ENCODE measurements at places on chromosomes 2 and 18.

DNA sequence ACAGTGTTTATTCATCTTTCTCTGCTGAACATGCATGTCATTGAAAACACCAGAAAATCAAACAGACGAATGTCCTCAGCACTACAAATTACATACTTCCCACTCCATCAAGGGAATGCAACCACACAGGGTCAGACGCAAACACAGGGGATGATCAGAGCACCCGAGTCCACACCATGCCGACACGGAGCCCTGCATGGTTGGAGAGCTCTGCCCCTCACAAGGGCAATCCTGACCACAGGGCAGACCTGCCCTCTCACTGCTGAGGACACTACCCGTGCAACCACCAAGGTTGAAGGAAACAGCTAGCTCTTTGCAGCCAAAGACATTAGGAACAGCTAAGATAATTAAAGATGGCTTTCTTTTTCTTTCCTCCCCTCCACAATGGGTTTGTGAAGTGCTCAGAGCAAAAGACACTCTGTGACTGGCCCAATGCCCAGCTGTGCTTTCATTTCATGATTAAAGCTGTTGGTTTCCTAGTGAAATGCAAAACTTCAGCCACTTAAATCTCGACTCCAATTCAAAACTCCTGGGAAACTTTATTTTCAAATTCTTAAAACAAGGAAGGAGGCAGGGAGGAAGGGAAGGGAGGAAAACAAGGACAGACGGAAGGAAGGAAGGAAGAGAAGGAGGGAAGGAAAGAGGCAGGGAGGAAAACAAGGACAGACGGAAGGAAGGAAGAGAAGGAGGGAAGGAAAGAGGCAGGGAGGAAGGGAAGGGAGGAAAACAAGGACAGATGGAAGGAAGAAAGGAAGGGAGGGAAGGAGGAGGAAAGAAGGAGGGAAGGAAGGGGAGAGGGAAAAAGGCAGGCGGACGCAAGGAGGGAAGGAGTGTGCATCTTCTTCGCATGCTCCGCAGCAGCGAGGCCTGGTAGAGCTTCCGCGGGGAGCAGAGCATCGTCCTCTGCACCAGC lies 65.8 kb downstream of the NDUFA10 start:
- DNase-seq: peak; percentile 68

- DNase-seq: no peak
Observed at GRCh38 chr2:227696990-227697679, 20.7 kb downstream of the SLC19A3 start.

DNA sequence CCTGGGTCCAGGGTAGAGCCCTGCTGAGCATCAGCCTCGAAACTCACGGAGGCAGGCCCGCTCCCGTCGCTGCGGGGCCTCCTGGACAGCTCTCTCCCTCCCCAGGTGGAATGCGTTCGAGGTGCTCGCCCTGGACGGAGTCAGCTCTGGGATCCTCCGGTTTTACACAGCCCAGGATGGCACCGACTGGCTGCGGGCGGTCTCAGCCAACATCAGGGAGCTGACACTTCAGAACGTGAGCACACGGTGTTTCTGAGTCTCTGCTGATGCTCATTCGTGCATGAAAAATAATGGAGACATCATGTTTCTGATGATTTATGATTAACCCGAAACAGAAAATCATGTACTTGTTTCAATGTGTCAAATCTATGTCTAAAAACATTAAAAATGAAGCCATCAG lies 175.5 kb upstream of the TPO start:
- no peak for DNase-seq

DNA sequence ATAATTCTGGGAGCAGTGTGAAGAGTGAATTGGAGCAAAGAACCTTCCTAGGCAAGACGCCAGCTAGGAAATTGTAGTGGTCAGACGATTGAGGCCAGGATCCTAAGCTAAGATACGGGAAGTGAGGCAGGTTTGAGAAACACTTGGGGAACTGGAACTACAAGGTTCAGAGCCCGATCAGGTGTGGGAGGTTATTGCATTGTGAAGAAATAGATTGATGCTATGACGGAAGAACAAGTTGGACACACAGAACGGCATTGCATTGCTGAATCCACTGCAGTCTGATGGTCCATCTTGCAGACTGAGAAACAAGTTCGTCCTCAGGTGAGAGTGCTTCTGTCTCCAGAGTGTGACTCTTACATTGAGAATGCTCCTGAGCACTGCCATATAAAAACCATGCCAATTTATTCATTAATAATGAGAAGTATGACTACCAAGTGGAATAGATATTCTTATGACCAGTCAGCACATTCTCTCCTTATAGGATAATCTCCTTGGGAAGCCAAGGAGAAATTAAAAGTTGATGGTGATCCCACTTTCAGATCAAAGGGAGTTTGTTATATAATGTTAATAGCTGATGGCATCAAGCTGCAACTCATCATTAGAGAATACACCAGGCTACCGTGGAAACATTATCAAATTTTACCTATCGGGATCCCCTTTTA lies 30.9 kb downstream of the ANTXR1 start:
- DNase-seq: no peak

DNA sequence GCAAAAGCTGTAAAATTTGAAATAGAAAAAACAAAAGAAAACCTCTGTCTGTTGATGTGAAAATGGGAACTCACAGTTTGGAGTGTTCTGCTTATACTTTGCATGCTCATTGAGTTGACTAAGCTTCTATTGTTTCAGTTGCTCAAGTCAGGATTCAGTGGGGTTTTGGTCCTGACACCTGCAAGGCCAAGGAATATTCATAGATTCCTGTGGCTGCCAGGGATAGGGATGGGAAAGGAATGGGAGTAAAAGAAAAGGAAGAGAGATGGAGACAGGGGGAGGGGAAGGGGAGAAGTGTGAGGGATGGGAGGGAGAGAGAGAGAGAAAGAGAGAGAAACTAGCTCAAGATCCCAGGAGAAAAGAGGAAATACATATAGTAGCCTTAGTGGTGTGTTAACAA lies 1.3 kb downstream of the CPS1 start:
- no peak for DNase-seq

DNA sequence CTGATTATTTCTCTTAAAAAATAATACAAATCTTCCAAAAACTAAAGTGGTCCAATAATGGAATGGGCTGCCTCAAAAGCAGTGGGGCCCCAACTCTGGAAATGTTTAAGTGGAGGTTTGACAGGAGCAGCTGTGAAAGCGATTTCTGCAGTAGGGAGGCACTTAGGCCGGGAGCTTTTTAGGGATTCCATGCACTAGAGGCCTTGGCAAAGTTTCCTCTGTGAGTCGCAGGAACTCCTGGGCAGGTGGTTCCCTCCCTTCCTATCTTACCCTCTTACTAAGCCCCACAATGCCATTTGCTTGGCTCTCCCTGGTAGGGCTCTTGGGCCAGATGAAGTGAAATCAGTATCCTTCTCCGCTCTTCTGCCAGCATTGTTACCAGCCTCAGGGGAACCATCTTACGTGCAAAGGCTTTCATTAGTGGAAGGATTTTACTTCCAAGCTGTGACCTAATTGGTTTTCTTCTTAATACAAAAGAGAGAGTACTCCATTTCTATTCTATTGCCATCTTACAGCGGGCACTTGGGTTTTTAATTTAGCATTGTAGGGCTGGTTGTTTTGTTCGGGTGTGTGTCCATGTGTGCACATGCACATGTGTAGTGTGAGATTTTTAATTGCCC lies 34.3 kb upstream of the C18orf32 start:
- no peak for DNase-seq

DNA sequence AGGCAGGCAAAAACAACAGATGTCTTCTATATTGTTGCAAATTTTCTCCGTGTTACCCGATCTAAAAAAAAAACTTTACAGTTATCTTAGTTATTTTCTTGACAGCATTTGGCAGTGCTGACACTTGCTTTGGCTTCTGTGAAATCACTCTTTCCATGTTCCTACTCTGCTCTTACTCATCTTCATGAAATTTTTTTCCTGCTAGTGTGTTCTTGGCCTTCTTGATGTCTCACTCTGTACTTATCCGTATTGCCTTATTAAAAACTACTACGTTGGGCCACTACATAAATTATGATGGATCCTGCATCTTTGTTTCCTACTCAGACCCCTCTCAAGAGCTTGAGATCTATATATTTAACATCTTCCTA lies 134.4 kb downstream of the IKZF2 start:
- DNase-seq: no peak

DNA sequence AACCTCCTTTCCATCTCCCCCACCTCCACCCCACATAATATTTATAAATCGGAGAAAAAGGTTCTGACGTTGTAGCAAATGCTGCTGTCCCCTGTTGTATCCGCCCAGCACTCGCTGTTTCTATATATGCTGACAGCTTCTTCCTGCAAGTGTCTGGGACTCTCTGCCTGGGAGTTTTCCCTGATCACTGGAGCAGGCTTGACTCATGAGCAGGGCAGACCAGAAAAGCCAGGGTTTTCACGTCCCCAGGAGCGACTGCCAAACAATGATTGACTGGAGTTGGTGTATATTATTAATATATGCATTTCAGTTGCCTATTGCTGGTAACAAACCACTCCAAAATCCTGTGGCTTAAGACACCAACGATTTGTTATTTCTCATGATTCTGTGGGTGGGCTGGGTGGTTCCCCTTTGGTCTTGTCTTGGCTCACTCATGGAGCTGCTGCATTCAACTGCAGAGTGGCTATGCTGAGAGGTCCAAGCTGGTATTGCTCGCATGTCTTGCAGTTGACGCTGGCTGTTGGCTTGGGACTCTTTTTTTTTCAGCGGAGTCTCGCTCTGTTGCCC lies 21.2 kb upstream of the ASXL2 start:
- no peak for DNase-seq

GRCh38 chr2:130372055-130372832 lies 16.4 kb downstream of the PTPN18 start:
- DNase-seq: peak; percentile 65

- DNase-seq: no peak
Observed at GRCh38 chr2:33370636-33371265, 105.7 kb upstream of the RASGRP3 start.

DNA sequence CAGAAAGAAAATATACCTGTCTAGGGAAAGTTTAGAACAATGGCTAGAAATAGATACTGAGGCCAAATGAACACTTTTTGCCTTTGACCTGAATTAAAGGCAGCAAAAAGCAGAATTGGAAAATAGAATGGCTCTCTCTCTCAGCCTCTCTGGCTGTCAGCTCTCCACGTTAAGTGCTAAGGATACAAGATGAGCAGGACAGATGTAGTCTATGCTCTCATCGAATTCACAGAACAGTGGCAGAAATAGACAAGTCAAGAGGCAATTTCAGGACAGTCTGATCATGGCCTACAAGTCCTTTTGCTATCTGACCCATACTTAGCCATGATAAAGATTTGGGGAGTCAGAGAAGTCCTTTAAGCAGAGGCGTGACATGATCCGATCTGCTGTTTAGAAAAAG lies 120.2 kb upstream of the CREB1 start:
- no peak for DNase-seq

DNA sequence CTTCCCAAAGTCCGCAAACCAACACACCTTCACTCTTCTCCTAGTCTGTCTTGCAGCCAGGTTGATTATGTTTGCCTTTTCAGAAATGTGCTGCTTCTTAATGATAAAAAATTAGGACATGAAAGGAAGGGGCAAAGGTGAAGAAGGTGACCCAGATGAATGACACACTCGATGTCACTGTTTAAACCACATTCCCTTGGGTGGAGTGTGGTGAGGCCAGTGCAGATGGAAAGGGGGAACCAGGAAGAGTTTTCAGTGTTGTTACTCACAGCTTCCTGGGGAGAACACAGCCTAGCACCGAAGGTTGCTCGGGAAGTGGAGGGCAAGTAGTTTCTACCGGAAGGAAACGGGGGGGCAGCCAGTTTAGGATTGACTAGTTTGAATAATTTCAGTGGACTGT lies 57.2 kb upstream of the BOD1L2 start:
- no peak for DNase-seq

- DNase-seq: no peak
Observed at GRCh38 chr2:43348908-43349661, 122.7 kb upstream of the ZFP36L2 start.

DNA sequence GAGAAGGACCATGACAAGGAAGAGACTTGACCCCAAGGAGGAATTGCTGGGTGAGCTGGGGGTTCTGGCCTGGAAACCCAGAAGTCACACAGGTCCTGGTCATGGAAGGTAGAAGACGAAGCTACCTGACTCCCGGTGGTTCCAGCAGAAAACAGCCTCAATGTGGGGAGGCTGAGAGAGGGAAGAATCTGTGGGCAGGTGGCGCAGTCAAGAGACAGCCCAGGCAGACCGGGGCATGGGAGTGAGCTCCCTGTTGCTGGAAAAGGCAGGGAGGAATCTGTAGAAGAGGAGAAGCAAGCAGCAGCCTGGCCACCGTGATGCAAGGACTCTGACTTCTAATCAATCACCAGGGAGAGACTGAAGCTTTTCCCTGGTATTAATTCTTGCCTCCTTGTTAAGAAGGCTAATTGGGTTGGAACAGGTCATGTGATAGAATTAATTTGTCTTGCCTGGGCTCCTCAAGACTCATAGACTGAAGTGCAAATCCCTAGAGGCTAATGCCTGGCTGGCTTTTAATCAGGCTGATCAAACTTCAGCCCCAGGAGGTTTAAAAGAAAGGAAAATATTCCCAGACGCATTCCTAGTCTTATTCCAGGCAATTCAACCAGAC lies 30.1 kb downstream of the CNGA3 start:
- DNase-seq: no peak

DNA sequence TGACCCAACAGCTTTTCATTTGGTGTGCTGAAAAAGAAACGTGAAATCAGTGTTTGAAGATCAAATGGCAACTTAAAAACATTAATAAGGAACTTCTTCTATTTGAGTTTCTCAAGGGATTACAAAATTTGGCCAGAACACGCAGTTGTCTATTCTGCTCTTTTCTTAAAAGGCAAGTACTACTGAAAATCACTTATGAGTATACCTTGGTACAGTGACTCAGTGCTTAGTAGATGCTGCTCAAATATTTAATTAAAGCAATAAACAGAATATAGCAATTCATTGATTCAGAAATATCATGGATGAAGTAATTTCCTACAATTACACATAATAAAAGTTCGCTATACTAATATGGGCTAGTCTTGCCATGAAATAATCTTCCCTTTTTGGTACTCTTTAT lies 38.2 kb upstream of the MCM6 start:
- no peak for DNase-seq

GRCh38 chr2:105919826-105920225 lies 175.1 kb downstream of the NCK2 start:
- DNase-seq: no peak

Measured in amygdala (tissue), 56 donors.